Fibroblast of skin of scalp (primary cell): ENCODE measurements at places on chromosomes 5 and 9.

DNA sequence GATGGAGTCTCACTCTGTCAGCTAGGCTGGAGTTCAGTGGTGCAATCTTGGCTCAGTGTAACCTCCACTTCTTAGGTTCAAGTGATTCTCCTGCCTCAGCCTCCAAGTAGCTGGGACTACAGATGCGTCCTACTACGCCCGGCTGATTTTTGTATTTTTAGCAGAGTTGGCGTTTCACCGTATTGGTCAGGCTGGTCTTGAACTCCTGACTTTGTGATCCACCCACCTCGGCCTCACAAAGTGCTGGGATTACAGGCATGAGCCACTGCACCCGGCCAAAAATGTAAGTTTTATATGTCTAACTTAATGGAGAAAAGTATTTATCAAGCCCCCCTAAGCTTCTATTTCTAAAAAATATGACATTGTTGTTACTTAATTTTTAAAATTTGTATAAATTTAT, 98.2 kb upstream of the RIOK2 start:
- no peak for DNase-seq

DNA sequence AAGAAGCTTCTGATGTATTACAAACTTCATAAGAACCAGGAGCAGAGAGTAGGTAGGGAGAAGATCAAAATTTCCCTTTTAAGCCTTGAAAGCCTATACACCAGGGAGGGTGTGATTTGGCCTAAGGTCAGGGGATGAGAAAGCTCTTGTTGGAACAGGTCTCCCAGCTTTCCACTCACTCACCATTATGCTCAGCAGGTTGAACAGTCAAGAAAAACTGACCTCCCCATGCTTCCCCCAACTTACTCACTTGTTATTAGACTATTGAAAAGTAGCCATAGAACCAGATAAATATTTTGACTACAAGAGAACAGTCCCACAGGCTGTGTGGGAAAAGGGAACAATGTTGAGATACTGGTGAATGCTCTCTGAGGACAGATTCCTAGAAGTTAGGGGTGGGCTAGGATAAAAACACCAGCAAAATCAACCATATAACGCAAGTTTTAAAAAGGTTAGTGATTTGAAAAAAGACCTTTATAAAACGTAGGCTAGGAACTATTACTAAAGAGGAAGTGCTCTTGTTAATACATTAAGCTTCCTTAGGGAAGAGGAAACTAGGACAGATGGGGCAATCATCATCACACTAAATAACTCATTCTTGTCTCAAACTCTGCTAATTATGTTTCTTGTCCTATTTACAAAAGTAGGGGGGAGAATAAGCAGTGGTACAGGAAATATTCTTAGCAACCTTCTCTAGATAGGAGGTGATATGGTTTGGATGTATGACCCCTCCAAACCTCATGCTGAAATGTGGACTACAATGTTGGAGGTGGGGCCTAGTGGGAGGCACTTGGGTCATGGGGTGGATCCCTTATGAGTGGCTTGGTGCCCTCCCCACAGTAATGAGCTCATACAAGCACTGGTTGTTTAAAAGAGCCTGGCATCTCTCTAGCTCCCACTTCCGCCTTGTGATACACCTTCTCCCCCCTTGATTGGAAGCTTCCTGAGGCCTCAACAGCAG, 31.0 kb downstream of the PCDHGC5 start:
- no peak for DNase-seq

DNA sequence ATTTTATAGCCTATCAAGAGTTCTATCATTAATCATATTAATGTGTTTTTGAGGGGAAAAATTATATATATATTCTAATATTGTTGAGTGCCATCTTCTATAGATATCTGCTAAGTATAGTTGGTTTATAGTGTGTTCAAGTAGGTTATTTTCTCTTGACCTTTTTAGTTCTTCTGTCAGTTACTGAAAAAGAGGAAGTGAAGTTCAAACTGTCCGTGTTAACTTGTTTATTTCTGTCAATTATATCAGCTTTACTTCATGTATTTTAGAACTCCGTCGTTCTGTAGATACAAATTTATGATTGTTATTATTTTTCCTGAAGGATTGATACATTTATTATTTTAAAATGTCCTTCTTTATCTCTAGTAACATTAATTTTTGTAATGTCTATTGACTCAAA, 1209.1 kb downstream of the CDH12 start:
- DNase-seq, result no peak

- peak; percentile 54 for DNase-seq
These were observed 72.2 kb upstream of the FAM169A start for GRCh38 chr5:74938250-74938933.

DNA sequence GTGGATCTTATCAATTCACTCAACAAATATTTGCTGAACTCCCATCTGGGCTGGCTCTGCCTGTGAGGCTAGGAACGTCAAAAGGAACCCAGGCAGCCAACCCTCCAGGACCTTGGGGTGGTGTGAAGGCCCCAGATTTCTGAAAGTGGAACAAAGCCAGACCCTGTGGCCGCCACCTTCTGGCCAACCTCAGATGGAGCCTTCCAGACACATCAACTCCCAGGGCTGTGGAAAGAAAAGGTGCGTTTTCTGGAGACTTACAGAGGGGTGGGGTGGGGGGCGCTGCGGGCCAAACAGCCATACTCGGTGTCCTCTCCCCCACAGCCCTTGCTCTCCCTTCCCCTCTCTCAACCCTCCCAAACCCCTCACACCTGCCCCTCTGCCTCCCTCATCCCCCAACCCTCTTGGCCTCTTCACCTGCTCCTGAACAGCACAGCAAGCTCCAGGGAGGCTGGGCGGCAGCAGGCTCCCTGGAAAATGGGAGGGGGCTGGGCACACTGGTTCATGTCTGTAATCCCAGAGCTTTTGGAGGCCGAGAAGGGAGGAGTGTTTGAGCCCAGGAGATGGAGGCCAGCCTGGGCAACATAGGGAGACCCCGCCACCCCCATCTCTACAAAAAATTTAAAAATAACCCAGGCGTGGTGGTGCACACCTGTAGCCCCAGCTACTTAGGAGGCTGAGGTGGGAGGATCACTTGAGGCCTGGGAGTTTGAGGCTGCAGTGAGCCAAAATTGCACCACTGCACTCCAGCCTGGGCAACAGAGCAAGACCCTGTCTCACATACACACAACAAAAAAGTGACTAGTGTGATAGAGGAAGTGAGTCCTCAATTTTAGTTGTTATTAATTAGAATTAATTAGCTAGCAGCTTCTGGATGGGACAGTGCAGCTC, 45.0 kb upstream of the PRRC2B start:
- DNase-seq, result no peak

DNA sequence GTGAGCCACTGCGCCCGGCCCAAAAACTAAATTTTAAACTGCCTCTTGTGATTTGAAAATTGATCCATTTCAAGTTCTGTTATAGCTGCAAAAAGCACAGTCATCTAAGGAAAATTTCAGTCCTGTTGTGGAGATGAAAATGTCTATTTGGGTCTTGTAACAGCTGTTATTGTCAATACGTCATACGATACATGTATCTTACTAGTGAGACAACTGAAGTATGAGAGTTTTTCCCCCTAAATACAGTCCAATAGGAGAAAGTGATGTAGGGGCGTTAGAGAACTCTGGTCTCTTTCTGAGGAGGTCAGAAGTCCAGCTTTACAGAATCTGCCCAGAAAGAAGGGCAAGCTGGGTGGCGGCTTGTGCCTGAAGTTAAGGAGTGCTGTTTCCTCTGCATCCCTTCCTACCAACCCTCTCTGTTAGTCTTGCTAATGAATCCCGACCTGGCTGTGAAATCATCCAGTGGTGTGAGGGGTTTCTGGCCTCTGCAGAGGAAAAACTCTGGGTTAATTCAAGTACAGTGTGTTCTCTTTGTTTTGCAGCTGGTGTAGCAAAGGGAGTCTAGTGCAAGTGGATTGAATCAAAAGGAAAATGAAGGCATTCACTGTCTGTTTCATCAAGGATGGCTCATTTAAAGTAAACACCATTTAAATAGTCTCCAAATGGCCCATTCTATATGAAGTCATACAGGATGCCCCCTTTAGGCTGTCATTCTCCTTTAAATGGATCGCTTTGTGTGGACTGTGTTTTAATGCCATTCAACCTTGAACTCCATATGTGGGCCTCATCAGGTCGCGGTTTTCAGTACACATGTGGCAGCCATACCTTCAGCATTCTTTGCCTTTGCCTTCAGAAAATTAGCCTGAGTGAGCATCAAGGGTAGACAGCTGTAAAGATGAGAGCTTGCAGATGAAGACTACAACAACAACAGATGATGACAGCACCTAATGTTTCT, 59.0 kb downstream of the AOPEP start:
- DNase-seq, result no peak

DNA sequence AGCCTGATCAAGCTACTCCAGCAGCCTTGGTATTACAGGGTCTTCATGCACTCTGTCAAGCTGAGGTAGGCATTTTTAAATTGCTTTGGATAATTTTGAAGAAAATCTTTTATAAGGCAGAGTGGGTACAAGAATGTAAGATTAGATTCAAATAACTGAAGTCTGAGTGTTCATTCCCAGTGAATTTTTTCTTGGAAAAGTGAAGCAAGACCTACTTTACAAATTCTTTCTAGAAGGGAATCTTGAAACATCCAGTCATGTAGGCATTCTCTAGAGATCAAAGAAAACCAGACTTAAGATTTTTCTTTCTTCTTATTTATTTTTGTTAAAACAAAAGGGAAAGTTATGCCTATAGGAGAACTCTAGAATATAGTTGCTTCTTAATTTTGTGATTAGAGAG, 139.0 kb downstream of the FOCAD start:
- DNase-seq, result peak; percentile 51

- DNase-seq, result no peak
These were observed 26.8 kb upstream of the ADAMTSL1 start for GRCh38 chr9:18447131-18447530.

DNA sequence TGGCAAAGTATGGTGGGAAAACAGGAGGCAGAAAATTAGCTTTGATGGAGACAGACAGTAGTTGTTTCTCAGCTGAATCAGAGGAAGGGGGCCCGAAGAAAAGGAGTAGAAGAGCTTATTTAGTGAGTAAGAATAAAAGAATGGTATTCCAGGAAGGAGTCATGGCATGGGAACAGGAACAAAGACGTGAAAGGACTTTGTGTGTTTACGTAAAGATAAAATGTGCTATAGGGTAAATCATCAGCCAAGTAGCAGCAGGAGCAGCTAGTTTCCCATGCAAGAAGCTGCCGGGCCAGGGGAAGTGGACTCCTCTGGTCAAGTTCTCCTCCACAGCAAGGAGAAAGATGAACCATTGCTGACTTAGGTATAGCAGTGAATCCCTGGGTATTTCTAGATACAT, 454.5 kb downstream of the HINT1 start:
- peak; percentile 80 for DNase-seq

- DNase-seq, result no peak
These were observed 101.0 kb downstream of the ADRB2 start for GRCh38 chr5:148927307-148927946.

- DNase-seq, result peak; percentile 21
These were observed 6.3 kb upstream of the KCNIP1 start for GRCh38 chr5:170497311-170498038.

- DNase-seq, result no peak
These were observed 6.7 kb upstream of the NXNL2 start for GRCh38 chr9:88528080-88528790.

DNA sequence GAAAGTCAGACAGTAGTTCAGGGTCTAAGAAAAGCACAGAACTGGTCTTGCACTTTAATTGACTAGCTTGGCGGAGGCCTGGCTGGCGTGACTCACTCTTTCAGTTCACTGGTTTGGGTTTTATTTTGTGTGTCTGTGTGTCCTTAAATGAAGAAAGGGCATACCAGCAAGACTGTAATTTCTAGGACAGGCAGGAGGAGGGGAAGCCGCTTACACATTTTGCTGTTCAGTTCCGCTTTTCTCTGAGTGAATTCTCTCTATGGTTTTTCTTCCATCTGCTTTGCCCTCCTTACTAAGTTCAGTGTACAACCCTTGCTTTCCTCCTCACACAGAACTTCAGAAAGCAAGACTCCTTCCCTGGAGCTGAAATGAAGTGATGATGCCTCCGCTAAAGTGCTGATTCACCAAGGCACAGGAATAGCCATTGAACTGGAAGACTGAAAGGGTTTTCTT, 150.8 kb downstream of the MEF2C start:
- peak; percentile 51 for DNase-seq

DNA sequence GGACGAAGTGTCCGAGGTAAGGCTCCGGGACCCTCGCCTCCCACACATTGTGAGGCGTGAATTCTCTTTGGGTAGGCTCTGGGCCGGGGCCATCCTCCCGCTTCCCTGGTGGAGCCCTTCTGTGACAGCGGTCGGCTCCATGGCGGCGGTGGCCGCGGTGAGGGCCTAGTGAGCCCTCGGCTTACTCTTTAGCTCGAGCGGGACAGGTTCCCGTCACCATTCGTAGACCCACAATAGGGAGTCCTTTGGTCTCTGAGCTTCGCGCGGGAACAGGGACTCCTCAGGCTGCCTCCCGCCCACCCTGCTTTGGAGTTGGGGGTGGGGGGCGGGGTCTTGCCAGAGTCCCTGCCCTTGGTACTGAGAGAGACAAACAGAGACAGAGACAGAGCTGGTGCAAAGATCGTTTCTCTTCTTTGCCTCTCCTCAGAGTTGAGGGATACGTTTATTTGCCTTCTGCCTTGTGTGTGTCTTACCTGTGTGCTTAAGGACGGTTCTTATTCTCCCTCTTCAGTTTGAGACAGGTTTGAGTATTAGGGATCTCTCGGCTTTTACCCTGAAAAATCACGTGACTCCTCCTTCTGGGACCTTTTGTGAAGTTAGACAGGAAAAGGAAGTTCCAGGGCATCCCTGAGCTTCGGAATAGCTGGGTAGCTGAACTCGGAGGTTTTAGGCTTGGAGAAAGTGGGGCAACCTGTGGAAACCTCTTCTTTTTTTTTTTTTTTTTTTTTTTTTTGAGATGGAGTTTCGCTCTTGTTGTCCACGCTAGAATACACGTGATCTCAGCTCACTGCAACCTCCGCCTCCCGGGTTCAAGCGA, 833 bp downstream of the ANKHD1 start:
- peak; percentile 30 for DNase-seq

DNA sequence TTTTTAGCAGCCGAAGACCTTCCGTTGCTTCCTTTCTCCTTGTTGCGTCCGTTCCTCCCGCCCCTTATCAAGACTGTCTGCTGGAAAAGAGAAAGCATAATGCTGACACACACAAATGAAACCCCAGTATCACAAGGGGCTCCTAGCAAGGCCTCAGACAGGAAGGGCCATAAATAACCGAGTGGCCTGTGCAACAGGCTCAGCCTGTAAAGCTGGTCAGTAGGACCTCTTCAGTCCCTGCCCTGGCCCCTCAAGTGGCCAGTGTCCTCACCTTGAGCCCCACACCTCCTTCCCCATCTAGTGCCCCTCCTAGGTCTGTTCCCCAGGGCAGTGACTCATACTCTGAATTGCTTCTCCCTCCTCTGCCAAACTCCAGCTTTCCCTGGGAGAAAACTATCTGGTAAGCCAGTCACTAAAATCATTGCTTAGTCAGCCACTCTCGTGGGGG, 174.6 kb upstream of the IL12B start:
- peak; percentile 72 for DNase-seq

- DNase-seq, result no peak
These were observed 518 bp downstream of the LOX start for GRCh38 chr5:122077366-122078115.

DNA sequence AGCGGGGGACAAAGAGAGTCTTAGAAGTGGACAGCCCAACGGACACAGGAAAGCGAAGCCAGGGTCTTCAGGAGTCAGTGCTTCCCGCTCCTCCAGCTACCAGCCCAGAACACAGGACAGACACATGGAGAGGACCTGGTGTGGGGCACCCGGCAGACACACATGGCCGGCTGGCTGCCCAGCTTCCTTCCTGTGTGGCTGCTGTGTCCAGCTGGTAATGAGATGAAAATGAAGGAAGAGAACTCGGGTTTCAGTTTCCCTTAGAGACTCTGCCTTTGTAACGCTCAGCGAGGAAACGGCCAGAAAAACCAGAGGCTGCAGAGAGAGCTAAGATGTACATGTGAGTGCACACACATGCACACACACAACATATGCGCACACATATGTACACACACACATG, 87.5 kb downstream of the SECISBP2 start:
- no peak for DNase-seq

- no peak for DNase-seq
These were observed 46.1 kb downstream of the ERAP1 start for GRCh38 chr5:96761618-96762017.
